HTR-8/SVneo (cell line): ENCODE measurements at places on chromosomes 7 and 10.

- no peak for DNase-seq
Observed at GRCh38 chr7:44959433-44959951, 19.3 kb downstream of the MYO1G start.

- DNase-seq: no peak
Observed at GRCh38 chr7:132532281-132532680, 44.0 kb downstream of the PLXNA4 start.

DNA sequence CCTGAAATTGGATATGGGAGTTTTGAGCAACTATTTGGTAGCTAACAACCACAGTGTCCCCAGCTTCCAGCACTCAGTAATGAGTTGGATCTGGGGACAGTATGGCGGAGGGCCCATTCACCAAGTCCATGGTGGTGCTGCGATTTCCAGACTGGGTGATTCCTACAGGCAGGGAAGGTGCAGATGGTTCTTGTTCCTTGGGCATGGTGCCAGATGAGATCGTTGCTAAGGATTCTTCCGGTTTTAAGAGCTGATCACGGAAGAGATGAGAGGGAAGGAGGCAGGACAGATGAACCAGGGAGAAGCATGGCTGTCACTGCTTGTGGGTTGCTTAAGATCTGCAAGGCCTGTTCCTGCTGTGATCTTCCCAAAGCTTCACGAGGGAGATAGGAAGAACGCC, 380.3 kb downstream of the TCERG1L start:
- no peak for DNase-seq

DNA sequence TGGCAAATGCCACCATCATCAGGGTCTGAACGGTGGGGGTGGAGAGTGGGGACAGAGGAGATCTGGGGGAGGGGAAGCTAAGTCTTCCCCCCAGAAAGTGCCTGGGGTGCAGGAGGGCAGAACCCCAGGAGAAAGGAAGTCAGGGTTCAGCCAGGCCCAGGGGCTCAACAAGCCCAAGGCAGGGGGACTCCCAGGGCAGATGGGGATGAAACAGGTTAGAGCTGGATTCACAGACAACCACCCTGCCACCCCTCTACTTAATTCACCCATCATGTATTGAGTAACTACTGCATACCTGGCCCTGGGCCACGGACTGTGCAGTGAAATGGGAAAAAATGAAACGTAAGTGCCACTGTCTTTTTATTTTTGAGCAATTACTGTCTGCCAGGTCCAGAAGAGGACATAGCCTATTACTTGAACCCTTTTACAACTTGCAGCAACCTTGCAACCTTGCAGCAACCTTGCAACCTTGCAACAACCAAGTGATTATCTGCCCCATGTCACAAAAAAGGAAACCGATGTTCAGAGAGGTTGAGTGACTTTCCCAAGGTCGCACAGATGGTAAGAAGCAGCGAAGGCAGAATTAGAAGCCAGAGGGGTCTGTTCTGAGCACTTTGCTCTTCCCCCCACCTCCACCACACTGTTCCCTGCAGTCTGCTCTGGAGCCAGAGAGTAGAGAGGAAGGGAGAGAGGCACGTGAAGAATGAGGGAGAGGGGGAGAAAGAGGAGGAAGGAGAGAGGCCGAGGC, 4.8 kb downstream of the ELN start:
- no peak for DNase-seq

DNA sequence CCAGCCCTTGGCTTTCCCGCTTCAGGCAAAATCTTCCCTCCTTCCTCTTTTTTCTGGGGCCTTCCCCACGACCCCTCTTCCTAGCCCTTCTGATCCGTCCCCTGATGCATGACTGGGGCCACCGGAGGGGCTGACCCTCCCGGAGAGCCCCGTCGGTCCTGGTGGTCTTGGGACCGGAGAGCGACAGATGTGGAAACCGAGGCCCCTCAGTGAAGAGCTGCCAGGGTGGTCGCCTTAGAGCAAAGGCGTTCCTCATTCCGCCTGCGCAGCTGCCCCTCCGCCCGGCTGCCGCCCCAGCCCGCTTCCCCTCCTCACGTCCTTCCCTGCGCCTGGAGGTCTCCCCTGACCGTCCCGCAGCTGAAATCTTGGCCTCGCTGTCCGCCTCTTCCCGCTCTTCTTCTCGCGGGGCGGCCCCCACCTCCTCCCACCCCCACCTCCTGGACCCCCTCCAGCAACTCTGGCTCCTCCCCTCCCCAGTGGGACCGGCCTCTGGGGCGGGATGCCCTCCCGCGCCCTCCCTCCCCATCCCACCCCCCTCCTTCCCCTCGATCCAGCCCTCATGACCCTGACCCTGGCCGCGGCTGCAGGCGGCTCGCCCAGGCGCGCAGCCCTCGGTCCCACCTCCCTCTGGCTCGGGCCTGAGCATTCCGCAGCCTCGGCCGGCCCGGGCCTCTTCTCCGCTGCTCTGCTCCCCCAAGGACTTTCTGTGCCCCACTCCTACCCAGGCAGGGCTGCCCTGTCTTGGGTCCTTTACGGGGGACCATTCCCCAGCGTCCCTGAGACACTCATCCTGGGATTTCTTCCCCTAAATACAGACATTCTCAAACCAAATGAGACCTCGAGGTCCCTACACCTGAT, at the start of gene RARRES2:
TSS of gene RARRES2 (minus strand) at position 367 of the 858 bp plus-strand sequence. CDS start 1,020 bp downstream, outside the sequence.
- DNase-seq: no peak

GRCh38 chr7:108012499-108013430, 9.8 kb upstream of the LAMB1 start:
- DNase-seq: no peak

- peak; percentile 14 for DNase-seq
Observed at GRCh38 chr10:27448921-27449320, 55.2 kb upstream of the RAB18 start.

GRCh38 chr7:141342621-141343408, 208.4 kb upstream of the AGK start:
- no peak for DNase-seq

DNA sequence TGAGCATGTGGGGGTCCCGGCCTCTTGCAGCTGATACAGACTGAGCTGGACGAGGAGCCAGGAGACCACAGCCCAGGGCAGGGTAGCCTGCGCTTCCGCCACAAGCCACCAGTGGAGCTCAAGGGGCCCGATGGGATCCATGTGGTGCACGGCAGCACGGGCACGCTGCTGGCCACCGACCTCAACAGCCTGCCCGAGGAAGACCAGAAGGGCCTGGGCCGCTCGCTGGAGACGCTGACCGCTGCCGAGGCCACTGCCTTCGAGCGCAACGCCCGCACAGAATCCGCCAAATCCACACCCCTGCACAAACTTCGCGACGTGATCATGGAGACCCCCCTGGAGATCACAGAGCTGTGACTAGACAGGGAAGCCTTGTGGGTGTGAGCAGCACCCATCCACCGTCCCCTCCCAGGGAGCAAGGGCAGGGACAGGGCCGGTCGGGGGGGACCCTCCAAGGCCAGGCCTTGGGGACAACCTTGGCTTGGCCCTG, 36.1 kb downstream of the PSAP start:
- DNase-seq: no peak

DNA sequence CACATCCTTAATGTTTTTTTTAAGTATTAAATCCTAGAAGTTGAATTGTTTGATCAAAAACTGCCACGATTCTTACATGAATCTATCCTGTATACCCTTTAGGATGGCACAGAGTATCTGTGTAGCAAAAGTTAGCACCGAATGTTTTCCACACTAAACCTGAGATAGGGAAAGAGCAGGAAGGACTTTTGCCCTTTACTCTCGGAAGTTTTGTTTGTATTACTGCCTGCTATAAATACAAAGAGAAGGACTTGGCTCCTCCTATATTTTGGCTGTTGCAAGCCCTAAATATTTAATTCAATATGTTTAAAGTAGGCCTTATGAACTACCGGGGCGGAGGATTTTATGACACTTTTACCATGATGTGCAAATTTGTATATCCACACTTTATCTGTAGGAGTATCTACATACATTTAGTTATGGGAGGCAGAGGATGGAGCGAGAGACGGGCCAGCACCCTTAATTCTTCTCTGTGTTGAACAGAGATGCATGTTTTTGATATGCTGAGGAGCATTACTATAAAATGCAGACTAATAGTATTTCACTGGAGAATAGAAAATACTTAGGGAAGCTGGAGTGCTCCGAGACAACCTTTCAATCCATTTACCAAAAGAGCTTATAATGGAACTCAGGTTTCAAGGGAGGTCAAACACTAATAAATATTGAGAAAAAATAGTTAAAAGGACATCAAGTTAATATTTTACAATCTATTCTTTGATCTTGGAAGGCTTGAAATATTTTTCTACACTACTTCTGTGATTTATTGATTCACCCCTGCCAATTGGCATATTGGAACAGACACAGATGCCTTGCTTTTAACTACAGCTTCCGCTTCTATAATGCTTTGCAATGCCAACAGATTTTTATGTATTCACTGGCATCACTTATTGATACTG, 97.4 kb downstream of the CHN2 start:
- DNase-seq: no peak

- DNase-seq: no peak
Observed at GRCh38 chr7:31690935-31691334, 3.9 kb downstream of the PPP1R17 start.

DNA sequence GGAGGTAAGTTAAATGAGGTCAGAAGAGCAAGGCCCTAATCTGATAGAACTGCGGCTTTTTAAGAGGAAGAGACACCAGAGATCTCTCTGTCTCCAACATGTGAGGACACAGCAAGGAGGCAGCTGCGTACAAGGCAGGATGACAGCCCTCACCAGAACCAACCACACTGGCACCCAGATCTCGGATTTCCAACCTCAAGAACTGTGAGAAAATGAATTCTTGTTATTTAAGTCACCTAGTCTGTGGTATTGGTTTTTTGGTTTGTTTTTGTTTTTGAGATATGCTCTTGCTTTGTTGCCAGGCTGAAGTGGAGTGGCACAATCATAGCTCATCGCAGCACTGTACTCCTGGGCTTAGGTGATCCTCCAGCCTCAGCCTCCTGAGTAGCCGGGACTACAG, 127.2 kb downstream of the DLG5 start:
- DNase-seq: no peak

GRCh38 chr7:129970816-129971215, 18.1 kb upstream of the UBE2H start:
- DNase-seq: no peak

GRCh38 chr7:138907201-138907847, 73.9 kb downstream of the KIAA1549 start:
- DNase-seq: no peak

- DNase-seq: no peak
Observed at GRCh38 chr7:87001214-87001613, 58.2 kb downstream of the ELAPOR2 start.

DNA sequence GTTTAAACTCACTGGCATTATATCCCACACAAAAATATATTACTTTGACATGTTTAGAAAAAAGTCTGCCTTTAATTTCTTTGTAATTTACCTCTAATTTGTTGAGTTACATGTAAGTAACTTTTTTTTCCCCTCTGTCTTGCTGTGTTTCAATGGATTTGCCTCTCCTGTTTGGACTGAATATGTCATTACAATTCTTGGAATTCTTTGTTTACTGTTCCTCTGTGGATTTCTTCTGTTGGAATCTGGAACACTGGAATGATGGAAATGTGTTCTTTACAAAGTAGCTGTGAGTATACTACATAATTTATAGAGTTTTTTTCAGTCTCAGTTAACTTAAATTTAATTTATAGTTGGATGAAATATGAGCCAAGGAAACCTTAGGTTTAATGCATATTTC, 30.4 kb downstream of the SEPTIN7 start:
- peak; percentile 15 for DNase-seq

GRCh38 chr10:33963729-33964128, 629.3 kb upstream of the NRP1 start:
- DNase-seq: no peak

DNA sequence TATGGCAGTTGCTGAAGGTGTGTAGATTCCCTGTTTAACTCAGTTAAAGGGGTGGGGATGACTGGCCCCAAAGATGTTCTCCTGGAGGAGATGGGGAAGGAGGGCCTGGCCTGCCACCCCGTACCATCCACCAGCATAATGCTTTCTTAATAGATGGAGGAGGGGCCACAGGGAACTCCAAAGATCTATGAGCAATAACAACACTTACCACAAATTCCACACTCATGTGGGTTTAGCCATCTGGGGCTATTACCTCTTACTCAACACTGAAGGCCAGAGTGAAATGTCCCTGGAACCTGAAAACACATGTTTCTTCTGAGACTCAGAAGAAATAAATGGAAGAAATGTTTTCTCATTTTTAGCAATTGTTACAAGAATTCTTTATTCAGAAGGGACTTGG, 259.0 kb downstream of the CXCL12 start:
- no peak for DNase-seq

DNA sequence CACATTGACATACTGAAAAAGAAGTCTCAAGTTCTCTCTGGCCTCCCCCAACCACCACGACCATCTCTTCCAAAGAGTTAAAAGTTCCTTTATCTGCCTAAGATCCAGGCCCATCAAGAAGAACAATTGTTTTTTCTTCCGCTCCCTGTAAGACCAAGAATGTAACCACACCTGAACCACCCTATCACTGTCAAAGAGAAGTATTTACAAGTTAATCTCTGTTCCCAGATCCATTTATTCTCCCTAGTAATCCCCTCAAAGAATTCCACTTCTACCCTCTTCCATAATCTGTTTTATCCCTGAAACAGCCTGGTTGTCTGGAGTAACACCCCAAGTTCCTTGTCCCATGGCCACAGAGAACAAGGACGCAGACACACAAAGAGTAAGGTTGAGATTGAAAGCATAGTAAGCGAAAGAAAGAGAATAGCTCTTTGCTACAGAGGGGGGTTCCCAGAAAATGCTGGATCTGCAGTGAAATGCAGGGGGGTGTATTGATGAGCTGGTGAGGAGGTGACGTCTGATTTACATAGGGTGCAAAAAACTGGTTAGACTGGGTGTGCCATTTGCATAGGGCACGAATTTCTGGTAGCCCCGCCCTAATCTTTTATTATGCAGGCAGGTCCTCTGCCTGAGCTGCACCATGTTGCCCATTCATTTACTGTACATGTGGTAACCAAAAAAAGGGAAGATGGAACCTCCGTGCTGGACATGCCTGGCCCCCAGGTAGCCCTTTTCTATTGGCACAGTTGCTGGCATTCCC, 122.0 kb downstream of the SKIDA1 start:
- no peak for DNase-seq

- DNase-seq: no peak
Observed at GRCh38 chr7:30752484-30752883, 549 bp downstream of the INMT start.

GRCh38 chr7:2251841-2252771, 10.1 kb downstream of the NUDT1 start:
- no peak for DNase-seq
